Foreskin keratinocyte (primary cell): ENCODE measurements at places on chromosomes 7 and 10.

DNA sequence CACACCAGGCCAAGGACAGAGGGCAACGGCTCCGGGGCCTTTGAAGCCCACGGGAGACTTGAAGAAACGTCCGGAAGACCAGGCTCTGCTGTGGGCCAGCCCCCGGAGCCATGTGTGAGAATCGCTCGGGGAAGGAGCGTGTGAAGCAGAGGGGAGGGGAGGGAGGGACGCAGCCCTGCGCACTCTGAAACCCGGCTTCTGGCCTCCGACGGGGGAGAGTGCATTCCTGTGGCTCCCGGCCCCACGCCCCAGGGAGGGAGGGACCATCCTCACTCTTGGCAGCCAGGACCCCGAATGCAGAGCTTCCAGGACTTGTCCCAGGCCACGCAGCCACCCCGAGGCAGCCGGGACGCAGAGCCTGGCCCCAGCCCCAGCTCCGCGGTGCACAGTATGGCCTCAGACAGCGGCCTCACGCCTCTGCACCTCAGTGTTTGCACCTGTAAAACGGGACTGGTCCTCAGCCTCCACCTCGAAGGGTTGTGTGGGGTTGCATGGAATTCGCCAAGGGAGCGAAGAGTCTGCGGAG lies 67.4 kb downstream of the PDGFA start:
- DNase-seq = no peak

DNA sequence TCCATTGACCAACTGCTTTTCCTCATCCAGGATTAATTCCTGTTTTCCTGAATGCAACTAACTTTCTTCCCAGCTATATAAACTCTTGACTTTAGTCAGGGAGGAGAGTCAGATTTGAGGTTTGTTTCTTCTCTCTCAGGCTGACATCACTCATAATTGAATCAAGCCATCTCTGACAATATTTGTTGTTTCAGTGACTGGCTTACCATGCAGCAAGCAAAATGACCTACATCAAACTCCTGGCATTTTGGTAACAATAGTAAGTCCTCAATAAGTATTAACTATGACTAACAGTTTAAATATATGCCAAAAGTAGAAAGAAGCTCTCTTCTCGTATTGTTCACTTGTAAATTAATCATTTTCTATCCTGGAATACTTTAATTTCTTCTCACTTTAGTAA lies 625.7 kb upstream of the KCND2 start:
- DNase-seq = no peak

DNA sequence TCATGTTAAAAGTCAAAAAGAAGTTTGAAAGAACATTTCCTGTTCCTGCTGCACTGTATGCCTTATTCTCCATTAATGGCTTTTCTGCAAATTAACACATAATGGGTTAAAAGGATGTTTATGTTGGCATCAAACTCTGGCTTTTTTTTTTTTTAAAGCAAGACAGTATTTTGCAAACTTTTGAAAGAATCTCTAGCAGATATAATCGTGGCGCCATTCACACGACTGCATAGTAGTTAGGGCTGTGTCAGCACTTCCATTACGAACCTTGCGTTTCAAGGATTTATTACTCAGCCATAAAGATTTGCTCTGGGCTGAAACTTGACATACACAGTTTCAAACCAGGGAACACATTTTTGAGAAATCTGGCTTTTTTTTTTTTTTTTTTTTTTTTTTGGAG lies 207.8 kb downstream of the DYNC1I1 start:
- no peak for DNase-seq

DNA sequence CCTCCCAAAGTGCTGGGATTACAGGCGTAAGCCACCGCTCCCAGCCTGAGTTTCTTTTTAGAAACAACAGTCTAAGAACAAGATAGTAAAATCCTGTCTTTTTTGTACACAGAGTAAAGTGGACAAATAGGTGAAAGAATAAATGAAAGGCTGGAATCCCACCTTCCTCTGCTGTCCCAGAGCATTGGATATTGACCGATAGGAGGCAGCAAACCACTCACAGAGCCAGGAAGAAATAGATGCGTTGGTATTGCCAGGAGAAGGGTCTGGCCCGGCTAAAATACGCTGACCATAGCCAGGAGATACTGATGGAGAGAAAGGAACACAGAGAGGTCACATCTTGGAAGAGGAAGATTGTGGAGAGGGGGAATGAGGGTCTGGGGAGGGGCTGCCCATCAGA lies 11.4 kb upstream of the ZNF12 start:
- no peak for DNase-seq

DNA sequence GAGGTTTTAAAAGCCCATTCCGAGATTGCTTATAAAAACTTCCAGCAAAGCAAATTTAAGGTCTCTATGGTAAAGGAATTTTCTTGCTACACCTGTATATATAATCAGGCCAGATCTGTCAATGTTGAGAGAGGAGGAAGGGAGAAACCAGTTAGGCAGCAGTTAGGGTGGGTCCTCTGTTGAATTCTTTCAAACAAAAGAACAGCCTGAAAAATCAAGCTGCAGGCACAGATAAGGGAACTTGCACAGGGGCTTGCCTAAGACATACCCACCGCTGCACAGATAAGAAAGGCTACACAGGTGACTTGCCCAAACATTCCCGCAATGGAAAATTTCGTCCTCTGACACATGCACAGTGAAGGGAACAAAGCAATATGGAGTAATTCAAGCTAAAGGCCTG lies 59.8 kb upstream of the IMMP2L start:
- DNase-seq = no peak

DNA sequence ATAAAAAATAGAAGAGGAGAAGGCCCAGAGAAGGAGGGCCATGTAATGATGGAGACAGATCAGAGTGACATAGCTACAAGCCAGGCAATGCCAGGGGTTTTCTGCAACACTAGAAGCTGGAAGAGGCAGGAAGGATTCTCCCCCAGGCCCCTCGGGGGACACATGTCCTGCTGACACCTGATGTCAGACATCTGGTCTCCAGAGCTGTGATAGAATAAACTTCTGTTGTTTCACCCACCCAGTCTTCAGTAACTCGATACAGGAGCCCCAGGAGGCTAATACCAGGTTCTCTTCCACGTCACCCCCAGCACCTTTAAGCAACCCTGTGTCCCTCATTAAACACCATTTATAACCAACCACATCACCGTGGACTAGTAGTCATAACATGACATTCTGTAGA lies 94.9 kb downstream of the TMEM130 start:
- DNase-seq = no peak

DNA sequence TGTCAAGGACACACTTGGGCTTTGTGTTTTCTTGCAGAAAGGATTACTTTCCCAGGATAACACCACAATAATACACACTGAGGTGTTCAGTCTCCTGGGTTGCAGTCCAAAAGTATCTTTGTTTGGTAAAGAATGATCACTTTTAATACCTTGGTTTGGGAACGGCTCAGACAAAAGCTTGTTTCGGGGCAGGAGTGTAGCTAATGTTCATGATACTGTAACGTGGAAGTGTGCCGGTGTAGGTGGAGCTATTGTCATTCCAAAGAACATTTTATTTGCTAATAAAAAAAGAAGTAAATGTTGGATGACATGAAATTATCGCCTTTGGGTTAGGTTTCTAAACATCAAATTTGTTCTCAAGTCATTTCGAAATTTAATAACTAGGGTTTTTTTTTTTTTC lies 1.2 kb downstream of the EIF4H start:
- DNase-seq = no peak

GRCh38 chr10:128211064-128211504 lies 84.9 kb upstream of the MKI67 start:
- no peak for DNase-seq

DNA sequence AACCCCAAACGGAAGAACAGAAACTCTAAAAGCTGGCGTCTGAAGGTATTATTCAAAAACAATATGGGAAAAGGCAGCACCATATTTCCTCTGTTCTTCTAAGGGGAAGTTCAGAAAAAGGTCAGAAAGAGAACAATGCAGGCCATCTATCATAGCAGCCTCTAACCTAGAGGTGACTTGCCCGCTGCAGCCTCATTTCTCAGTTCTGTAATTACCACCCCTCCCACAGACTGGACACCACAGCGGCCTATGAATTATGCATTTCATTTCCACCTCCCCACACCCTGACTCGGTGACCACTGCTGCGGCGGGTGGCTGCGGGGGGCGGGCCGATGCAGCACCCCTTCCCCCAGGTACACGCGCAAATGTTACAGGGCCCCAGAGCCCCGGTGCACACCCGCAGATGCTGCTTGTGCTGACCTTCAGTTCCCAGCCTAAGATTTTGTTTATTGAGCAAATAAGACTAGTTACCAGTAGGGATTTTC lies 125.5 kb downstream of the CLEC2L start:
- no peak for DNase-seq

DNA sequence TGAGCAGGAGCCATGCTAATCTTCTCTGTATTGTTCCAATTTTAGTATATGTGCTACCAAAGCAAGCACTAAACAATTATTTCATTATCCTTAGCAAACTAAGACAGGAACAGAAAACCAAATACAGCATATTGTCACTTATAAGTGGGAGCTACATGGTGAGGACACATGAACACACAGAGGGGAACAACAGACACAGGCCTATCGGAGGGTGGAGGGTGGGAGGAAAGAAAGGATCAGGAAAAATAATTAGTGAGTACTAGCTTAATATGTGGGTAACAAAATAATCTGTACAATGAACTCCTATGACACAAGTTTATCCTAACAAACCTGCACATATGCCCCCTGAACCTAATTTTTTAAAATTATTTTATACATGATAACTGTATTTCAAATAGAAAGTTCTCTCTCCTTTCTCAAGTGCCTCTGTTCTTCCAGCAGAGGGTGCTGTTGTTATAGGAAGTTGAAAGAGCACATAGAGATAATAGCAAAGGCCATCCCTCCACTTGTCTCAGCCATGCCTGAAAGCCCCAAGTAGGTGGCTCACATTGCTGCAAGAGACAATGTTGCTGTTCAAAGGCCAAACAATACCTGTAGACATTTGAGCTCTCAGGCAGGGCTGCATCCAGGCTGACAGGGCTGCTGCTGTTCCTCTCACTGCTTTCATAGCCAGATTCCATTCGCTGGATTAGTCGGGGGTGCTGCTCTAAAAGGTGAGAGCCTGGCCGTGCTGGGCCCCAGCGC lies 33.4 kb upstream of the PPP3CB start:
- DNase-seq = peak; percentile 54

DNA sequence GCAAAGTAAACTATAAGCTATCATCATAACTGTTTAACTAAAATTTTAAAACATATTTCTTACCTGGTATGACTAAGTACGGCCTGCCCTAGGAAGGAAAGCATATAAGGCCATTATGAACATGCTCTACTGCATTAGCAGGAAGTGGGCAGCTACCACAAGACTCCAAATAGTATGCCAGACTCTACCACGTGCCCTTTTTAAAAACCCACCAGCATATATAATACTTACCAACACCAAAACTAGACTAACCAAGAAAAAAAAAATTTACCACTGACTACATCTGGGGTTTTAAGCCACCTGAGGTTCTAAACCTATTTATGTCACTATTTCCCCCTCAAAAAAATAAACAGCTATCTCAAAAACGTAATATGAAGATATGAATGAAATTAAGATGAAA lies 30.1 kb downstream of the NUDCD3 start:
- no peak for DNase-seq

DNA sequence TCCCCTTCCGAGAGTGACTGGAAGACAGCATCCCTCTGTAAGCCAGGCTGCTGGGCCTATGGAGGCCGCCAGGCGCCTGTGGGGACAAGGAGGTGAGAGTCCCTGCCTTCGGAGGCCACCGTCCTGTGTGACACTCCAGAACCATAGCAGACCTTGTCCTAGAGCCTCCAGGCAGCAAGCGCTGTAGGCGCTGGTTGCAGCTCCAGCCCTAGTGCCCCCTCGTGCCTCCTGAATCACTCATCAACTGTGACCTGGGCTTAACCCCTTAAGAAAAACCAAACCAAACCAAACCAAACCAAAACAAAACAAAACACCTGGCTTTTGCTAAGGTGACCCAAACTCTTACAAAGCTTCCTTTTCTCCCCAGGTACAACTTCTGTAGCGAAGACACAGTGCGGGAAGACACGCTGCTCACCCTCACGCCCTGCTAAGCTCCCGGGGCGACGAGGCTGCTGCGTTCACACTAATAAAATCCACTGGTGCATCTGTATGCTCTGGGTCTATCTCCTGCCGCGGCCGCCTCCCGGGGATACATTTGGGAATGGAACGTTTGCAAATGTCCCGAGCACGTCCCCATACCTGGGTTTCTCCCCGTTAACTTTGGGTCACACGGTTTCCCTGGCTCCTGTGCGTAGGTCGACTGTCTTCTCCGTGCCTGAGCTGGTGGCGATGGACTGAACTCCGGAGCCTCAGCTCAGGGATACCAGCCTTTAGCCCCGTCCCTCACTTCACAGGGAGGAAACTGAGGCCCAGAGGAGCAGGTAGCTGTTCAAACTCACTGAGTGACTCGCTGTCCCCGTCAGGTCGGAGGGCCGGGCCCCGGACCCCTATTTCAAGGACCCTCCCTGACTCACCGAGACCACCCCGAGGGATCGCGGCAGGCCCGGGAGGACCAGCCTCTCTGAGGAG lies 11.8 kb upstream of the PNLIPRP2 start:
- DNase-seq = no peak

GRCh38 chr7:5580714-5581395 lies 157.2 kb upstream of the TNRC18 start:
- no peak for DNase-seq

DNA sequence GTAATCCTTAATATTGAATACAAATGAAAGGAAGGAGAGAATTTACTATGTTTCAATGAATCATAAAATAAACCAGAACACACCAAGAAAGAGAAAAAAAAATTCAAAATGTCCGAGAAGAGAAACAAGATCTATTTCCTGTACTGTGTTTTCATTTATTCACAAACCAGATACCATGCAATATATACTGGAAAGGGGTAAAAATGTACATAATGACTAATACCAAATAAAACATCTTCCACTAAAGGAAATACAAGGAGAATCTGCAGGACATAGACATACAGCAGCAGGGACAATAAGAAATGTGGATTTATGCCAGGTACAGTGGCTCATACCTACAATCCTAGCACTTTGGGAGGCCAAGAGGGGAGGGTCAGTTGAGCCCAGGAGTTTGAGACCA lies 24.3 kb upstream of the TMEM26 start:
- no peak for DNase-seq

DNA sequence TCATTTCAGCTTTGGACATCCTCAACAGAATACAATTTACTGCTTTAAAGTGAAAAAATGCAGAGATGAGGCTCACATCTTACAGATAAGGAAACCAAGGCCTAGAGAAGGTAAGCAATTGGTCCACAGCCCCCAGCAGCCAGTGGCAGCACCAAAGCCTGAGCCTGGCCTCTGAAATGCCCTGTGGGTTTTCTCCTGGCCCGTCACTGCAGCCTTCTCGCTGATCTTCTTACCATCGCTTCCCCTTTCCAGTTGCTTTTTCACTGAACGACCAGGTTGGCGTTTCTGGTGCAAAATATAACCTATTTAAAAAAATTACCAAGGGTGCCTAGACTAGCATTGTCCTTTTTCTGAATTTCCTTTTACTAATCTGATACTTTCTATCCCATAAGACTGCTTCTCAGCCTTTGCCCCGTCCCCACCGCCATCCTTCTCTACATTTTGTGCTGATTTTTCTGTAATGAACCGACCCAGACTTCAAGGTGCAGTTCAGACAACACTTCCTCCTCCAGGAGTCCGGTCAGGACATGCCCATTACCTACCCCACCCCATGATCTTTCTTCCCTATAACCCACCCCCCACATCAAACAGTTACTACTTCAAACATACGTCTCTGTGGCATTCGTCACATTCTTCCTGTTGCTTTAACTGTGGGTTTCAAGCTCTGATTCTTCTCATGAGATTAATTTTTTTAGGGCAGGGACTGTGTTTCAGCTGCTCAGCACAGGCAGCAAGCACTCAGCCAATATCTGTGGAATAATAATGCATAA lies 289.4 kb downstream of the DNAJB6 start:
- DNase-seq = no peak

- DNase-seq = no peak
Measured at GRCh38 chr7:1112109-1112508, 24.2 kb downstream of the GPER1 start.

- no peak for DNase-seq
Measured at GRCh38 chr7:1086588-1087464, 1.1 kb upstream of the GPER1 start.
